ENCODE measurements at places on chromosomes 1 and 21.

- no peak for DNase-seq
Measured at GRCh38 chr1:63988941-63989340, 214.5 kb upstream of the UBE2U start.

GRCh38 chr21:30936207-30936606, 54.8 kb upstream of the KRTAP11-1 start:
- no peak for DNase-seq

DNA sequence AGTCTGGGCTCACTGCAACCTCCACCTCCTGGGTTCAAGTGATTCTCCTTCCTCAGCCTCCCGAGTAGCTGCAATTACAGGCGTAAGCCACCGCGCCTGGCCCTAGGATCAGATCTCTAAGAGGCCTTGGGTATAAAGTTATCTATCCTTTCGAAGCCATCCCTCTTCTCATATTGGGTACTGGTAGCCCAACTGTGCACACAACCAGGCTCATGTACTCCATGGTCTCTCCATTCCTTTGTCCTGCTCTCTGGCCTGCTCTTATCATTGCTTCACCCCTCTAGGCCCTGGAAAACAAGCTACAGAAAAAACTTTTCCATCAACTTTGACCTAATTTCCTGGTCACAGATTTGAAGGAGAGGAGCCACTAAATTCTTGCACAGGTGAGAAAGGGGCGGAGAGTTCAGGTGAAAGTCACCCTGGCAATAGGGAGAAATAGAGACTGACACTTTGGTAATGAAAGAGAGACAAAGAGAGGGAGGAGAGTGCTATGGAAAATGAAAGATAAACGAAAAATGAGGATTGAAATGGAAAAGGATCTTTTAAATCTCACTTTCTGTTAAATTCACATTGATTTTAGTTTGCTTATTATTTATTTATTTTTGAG, 6.0 kb downstream of the TXNIP start:
- no peak for DNase-seq

GRCh38 chr1:231171623-231172197, 9.9 kb downstream of the TRIM67 start:
- DNase-seq: no peak

- DNase-seq: peak; percentile 89
Measured at GRCh38 chr1:228275430-228276173, 67.8 kb downstream of the OBSCN start.

DNA sequence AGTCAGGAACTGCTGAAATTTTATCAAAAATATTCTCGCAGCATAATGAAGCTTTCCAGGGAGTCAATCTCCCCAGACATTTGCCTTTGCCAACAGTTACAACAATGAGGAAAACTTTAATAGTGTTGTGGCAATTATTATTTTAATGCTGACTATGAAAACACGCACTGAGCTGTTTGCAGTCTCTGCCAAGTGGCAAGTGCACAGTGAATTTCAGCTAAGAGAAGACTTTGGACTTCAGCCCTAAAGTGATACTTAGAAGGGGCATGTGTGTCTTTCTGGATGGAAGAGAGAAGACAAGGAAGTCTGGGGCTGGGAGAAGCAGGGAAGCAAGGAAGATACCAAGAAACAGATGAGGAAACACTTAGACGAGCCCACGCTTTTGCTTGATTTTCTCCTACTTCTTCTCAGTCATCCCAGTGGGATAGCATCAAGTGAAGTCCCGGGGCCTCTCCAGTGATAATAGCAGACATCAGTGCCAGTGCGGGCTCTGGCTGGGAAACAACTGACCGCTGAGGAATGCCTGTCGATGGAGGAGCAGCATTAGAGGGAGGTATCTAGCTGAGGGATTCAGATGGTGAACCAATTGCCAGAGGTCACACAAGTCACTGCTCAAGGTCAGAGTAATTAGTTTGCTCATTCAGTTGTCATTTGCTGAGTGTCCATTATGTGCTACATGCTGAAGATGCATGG, 196.3 kb downstream of the TTLL7 start:
- DNase-seq: no peak

DNA sequence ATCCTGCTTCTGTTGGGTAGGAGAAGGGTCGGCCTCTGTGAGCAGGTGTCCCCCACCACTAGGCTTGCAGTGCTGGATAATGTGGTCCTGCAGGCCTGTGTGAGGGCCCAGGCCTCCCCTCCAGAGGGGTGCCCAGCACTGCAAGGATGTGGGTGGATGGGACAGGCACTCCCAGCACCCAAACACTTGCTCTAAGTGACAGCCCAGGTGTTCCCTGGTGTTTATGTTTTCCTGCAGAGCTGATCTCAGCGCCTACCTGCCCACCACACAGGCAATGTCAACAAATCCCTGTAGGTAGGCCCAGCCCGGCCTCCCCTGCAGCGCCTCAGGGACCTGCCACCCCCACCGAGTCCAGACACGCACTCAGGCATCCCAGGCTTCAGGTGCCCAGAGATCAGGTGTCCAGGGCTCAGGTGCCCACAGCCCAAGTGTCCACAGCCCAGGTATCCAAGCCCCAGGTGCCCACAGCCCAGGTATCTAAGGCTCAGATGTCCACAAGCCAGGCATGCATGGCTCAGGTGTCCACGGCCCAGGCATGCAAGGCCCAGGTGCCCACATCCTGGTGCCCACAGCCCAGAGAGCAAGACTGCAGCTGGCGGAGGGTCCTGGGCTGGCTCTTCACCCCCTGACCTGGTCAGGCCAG, 59.2 kb downstream of the WNT9A start:
- peak; percentile 10 for DNase-seq

DNA sequence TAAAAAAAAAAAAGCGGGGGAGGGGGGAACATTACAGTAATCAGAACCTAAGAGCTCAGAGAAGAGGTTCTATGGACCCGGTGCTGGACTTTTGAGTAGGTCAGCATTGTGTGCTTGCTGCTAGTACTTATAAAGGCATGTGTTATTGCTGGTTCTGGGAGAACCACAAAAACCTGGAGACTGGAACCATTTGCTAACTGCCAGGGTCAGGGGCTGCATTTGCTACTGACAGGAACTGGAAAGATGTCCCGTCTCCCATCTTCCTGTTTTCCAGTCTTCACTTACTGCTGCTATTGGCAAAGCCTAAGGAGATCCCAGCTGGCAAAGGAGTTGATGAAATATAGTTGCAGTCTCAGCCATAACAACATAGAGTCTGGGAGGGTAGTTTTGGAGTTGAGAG, 4.3 kb downstream of the RNF2 start:
- DNase-seq: no peak

DNA sequence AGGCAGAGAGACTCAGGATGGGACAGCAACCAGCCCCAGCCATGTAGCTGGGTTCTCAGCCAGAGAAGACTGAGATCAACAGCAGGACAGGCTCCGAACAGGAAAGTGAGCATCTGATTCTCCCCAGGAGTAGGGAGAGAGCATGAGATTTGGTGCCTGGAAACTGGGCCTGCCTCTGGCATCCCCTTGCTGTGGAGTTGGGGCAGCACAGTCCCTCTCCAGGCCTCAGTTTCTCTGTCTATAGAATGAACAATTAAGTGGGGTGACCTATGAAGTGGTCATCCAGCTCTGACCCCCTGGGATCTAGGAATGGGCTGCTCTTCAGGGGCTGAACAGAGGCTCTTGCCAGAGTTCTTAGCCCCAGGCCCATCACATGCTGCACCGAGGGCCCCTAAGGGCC, 55.6 kb downstream of the KLHDC7A start:
- DNase-seq: no peak

GRCh38 chr21:19461481-19462205, 1058.1 kb upstream of the TMPRSS15 start:
- no peak for DNase-seq

GRCh38 chr1:19628879-19629278, 15.2 kb upstream of the NBL1 start:
- no peak for DNase-seq

GRCh38 chr1:94876362-94876761, 50.5 kb downstream of the CNN3 start:
- DNase-seq: no peak

GRCh38 chr1:230067419-230067870, 407 bp downstream of the GALNT2 start:
- DNase-seq: peak; percentile 39

DNA sequence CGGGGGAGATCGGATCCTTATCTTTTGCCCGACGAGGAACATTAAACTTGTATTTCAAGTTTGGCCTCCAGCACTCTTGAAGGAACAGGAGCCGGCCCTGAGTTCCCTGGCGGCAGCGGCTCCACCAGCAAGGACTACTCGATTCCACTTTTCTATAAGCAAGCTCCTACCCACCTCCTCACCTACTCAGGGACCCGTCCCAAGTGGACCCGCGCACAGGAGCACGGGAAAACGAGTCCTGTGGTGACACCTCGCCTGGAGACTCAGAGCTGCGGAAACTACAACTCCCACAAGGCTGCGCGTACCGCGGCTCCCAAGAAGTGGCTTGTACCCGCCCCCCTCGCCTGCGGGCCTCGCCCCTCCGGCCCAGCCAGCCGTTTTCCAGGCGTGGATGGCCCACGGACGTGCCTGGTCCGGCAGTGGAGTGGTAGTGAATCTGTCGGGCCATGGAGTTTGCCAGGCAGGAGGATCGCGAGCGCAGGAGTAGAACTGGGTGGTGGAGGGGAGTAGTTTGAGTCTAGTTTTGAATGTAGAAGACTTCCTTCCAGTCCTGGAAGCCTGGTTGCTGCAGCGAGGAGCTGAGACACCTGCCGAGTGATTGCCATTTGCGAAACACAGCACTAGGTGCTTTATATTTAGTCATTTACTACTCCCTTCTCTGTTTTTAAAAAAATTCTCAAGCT, at the start of gene ACP6:
TSS of gene ACP6 (minus strand) at position 206 of the 683 bp plus-strand sequence. CDS start 476 bp downstream, outside the sequence.
- DNase-seq: peak; percentile 91

GRCh38 chr21:8994640-8995511, 1526.5 kb upstream of the TPTE start:
- DNase-seq: no peak

DNA sequence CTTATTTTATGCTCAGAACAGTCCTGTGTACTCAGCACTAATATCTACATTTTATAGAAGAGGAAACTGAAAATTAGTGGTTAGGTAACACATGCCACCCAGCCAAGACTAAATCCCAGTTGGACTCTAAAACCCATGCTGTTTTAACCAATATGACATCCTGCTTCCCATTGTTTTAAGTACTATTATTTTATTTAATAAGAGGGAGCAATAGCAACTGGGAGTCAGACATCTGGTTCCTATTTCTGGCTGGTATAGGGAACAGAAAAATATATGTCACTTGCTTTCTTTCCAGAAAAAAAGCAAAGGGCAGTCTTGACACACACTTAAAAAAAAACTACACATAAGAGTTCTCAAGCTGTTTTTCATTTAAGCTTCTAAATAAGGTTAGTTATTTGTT, 11.9 kb downstream of the KLHL12 start:
- DNase-seq: no peak

DNA sequence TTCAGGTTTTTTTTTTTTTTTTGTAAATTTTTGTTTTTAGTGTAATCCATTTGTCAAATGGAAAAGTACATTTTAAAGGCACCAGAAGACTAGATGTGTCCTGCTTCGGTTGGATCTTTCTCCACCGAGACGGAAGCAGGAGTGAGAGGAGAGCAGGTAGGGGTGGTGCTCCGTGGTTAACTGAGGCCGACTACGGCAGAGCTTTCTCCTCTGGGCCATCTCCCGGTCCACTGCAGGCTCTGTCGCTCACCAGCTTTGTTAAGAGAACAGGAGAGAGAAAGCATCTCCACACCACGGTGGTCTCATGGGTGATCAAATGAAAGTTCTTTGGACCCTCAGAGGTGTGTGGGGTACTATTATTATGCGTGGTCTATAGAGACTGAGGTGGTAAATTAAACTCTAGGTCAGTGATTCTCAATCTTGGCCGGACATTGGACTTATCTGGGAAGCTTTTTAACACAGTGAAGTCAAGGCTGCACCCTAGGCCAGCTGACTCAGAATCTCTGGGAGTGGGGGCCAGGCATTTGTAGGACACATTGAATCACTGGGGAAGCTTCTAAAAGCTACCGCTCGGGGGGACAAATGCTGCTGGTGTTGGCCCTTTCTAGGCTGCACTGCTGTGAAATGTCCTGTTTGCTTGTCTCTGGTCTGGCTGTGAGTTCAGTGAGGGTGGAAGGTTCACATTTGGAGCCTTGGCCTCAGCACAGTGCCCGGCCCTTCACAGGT, 25.0 kb downstream of the ABCA4 start:
- no peak for DNase-seq

- no peak for DNase-seq
Measured at GRCh38 chr1:94418664-94419655, 771 bp downstream of the ABCD3 start.
